ENCODE measurements at places on chromosomes 1 and 21. TPM values are rescaled to one million over a fixed set of nuclear protein-coding genes. Genes with fewer than 3 reads are reported as not detected.

DNA sequence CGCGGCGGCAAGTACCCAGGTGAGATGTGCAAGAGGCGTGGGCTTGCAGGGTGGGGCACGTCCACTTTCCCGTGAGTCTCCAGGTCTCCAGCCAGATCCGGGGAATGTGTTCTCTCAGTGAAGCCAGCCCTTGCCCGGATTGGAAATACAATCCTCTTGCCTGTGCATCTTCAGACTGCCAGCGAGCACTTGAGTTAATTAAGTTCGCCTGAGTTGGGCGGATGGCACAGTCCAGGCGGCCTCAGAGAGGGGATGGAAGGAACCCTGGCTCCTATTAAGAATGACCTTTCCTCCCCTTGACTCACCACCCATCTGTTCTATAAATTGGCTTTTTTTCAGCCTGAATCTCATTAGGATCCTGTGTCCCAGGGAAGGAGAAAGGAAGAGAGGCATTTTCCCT, 33.3 kb upstream of the CNTN2 start:
- no peak for DNase-seq

DNA sequence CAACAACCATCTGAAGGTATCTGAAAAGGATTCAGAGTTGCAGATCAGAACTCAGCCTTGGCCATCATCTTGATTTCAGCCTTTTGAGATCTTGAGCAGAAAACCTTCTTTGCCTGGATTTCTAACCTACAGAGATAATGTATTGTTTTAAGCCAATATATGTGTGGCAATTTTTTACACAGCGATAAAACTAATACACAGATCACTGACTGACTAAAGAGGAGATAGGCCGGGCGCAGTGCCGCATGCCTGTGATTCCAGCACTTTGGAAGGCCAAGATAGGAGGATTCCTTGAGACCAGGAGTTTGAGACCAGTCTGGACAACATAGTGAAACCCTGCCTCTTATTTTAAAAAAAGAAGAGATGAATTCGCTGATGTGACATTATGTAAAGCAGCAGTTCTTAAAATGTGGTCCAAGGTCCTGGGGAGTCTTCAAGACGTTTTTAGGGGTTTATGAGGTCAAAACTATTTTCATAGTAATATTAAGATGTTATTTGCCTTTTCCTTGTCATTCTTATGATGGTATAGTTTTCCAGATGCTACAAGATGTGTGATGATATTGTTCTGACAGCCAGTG, 50.1 kb upstream of the CNN3 start:
- DNase-seq, result no peak

GRCh38 chr1:57725318-57725717, 301.5 kb upstream of the DAB1 start:
- no peak for DNase-seq

GRCh38 chr1:61682891-61683290, 42.0 kb downstream of the TM2D1 start:
- DNase-seq, result no peak

DNA sequence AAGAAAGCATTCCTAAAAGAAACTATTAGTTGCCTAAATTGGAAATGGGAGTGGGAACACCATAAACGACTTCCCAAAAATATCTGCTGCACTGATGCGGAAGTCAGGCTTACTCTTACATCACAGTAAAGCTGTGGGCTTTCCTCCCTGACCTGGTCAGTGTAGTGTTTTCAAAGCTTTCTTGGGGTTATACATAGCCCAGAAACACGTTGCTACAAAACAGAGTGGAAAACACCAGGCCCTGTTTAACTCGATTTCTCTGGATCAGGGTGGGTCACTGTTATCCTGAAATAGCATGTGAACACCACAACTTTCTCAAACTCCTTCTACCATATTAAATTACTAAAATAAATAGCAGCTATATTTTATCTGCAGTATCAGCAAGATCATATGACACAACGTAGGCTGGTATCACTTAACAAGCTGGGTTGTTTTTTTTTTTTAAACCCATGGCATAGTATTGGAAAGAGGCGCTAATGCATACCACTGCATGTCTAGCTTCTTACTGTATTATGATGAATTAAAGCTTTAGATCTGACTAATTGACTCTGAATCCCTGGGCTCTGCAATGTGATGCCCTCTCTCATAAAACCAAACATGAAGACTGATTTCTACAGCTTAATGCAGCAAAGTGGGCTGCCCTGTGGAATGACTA, 184.6 kb downstream of the TGFB2 start:
- DNase-seq, result no peak

GRCh38 chr1:115728341-115728740, 40.2 kb downstream of the CASQ2 start:
- no peak for DNase-seq

GRCh38 chr1:17502326-17502778, 37.1 kb upstream of the ARHGEF10L start:
- peak; percentile 95 for DNase-seq

DNA sequence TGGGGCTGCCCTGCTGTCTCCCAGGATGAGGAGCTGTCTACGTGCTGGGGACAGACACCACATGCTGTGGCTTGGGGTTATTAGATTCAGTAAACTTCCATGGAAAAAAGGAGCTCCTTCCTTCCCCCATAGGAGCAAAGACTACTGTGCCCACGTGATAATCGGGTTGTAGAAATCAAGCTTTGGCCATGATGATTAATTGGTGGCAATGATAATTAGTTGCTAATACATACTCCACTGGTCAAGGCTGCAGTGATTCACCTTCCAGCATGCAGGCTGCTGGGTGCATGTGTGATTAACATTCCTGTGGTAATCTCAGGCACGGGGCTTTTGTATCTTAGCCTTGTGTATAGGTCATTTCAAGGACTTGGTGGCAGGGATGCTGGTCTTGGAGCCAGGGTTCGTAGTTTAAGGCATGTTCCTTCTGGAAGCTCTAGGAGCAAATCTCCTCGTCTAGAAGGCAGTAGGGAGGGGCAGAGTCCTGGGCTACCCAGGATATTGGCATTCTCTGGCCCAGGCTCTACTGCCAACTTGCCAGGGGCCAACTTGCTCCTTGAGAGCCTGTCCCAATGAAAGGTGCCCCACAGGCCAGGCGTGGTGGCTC, 41.4 kb downstream of the TMCO4 start:
- DNase-seq, result no peak

The FCMR gene
- not detected for total RNA-seq
